Breast epithelium (tissue), 4 donors: ENCODE measurements at places on chromosomes 4 and X.

DNA sequence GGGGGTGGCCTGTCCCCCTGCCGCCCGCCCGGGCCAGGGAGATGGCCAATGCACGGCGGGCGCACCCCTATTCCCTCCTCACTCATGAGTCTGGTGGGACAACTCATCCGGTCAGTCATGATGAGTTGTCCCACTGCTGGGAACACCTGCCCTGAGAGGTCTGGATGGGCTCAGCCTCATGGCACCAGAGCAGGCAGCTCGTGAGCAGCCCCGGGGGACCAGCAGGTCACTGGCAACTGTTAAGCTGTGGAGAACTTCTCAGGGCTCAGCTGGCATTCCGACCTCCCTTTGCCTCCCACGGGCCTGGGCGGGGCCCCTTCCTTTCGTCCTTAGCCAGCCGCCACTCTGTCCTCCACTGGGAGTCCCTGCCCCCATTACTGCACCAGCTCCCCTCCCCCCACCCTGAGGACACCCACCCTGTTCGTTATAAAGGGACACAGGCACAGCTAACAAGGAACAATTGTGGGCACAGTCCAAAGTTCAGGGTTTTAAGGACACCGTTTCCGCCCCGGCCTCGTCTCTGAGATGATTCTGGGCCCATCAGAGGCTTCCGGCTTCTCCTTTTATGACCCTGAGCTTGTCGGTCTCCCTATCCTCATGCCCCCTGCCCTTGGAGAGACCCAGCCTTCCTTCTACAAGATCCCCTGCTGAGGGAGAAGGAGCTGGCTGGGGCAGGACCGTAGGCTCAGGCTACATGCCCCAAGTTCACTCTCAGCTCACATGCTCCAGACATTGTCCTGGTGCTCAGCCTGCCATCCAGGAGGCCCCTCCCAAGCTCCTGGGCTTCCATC, 14.6 kb upstream of the KIAA0232 start:
- peak; percentile 28 for DNase-seq

GRCh38 chrX:125436855-125437254, 117.2 kb downstream of the TEX13C start:
- DNase-seq = no peak

GRCh38 chr4:56668267-56668666, 12.8 kb downstream of the HOPX start:
- DNase-seq = no peak

- DNase-seq = no peak
Observed at GRCh38 chrX:77622672-77623071, 163.3 kb downstream of the ATRX start.

- DNase-seq = no peak
Observed at GRCh38 chrX:23656684-23657083, 10.6 kb upstream of the PRDX4 start.

- DNase-seq = no peak
Observed at GRCh38 chr4:26009502-26009901, 95.5 kb downstream of the SMIM20 start.
